Stimulated activated CD4-positive, alpha-beta T cell treated with anti-CD3 and anti-CD28 coated beads, TNF-alpha, amount 100 ng/mL, for 48 hours (primary cell): ENCODE measurements at places on chromosomes 3 and 15.
A peak's percentile ranks its signal among the peaks of the same experiment; 100 is the strongest.

GRCh38 chr3:188829130-188829529, 342.6 kb upstream of the TPRG1 start:
- no peak for DNase-seq

DNA sequence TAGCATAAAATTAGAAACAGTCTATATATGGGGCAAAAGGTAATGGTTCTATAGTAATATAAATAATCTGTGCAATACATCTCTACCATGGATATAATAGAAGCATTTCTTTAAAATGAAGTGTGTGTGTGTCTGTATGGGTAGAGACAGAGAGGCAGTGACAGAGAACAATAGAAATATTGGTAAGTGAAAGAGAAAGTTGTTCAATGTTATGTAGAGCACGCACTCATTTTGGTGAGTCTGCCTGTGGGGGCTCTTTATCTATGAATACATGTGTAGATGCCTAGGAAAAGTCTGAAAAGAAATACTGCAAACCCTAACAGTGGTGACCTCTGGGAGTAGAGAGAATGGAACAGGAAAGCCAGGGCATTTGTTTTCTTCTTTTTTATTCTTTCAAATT, 182.6 kb downstream of the STAC start:
- no peak for DNase-seq

- no peak for DNase-seq
These were observed 325.3 kb downstream of the THSD4 start for GRCh38 chr15:71440489-71441110.

- DNase-seq, result no peak
These were observed 116.7 kb upstream of the PLCL2 start for GRCh38 chr3:16768014-16768413.

DNA sequence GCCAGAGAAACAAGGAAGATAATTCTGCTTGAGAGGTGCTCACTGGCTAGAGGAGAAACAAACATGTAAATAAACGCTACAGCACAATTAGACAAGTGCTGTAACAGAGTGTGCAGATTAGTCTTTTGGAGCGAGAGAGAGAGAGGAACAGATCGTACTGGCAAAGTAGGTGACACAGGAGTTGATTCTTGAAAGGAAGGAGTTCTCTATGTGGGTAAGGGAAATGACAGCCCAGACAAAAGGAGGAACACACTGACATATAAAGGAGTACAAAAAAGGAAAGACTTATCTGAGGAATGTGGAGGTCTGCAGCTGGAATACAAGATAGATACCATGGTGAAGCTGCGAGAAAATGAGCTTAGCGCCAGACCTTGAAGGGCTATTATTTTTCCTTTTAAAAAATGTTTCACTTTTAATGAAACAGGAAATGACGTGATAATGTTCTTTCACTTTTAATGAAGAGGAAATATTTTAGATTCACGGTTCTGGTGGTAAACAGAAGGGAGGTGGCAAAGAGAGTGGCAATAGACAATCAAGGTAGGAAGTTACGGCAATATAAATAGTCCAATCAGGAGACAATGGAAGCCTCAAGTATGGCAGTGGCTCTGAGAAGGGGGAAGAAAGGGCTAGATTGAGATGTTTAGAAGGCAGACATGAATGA, 202.9 kb downstream of the VPS13C start:
- DNase-seq, result no peak

DNA sequence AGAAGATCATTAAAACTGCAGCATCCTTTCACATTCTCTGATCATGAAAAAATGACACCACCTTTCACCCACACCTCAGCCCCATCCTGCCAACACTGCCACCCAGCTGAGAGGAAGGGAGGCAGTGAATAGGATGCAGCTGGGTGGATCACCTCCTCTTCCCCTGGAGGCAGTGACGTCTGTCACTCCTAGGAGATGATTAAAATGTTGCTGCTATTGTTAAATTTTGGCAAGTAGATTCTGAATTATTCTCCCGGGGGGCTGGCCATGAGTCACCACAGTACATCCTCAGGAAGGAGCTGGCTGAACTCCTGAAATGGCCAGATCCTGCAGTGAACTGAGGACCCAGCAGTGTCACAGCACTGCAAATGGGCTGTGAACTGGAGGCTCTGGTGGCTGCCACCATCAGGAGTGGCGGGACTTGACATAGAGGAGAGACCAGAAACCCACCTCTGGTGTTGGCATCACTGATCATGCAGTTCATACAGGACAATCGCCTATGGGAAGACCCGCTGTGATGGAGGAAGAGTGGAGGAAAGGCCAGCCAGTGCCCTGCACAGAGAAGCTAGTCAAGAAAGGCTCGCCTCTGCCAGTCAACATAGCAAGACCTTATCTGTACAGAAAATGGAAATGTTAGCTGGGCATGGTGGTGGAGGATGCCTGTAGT, 199.1 kb downstream of the FAM43A start:
- no peak for DNase-seq

GRCh38 chr3:177358091-177358976, 161.1 kb upstream of the TBL1XR1 start:
- DNase-seq, result peak; percentile 52

- no peak for DNase-seq
These were observed 3.5 kb downstream of the HDC start for GRCh38 chr15:50261981-50262380.

DNA sequence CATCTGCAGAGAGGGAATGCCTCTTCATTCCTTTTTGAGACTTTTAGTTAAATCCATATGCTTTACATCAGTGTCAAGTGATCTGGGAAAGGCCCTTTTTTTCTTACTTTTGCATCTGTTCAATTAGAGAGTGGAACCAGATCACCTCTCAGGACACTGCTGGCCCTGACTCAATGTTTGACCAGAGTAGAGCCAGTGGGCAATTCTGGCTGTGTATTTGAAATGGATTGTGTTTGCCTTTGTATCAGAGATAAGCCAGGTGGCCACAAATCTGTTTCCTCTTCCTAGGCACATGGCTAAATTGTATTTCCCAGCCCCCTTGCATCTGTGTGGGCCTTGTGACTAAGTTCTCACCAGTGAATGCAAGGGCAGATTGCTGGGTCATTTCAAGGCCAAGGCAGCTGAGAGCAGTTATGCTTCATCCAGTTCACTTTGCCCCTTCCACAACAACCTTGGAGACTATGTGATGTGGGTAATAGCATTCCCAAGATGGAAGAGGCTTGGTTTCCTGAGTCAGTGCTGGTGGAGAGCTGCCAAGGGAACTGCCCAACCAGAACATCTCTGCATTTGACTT, 75.6 kb upstream of the CACNA2D3 start:
- no peak for DNase-seq

- DNase-seq, result no peak
These were observed 101.5 kb downstream of the RBMS3 start for GRCh38 chr3:29382409-29382808.

GRCh38 chr3:66208189-66208588, 12.6 kb upstream of the SLC25A26 start:
- DNase-seq, result no peak

DNA sequence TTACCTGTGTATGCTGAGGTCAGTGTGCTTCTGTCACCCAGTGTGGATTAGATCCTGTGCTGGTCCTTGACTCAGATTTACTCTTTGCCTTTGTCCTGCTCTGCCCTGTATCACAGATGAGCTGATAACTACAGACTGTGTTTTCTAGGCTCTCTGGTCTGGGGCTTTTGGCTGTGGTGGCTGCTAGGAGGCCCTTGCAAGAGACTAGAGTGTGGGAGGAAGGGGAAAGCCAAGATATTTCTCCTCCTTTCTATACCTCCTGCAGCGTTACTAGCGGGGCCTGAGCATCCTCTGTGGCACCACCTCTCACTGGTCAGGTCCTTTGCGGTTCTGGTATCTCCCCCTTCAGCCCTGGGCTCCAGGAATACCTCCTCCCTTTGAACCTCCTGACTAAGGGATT, 282.3 kb upstream of the TBC1D5 start:
- DNase-seq, result no peak

GRCh38 chr3:146072061-146072460, 88.9 kb downstream of the PLOD2 start:
- DNase-seq, result no peak

DNA sequence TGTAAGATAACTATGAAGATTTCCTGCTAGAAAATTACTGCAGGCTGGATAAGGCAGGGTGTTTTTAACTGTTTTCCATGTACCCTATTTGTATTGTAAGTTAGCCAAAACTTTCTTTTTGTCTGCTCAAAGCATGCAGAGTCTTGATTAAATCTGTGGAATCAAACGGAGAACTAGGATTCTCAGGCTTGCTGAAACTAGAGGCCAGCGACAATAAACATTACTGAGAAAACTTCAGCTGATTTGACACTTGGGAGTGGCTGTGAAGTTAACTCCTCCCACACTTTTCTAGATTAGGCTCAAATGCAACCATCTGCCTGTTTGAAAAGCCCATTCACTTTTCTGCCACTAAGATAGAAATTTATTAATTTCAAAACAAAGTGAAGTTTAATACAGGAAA, 153.2 kb upstream of the FRMD4B start:
- no peak for DNase-seq

- DNase-seq, result no peak
These were observed 1.2 kb downstream of the SETD2 start for GRCh38 chr3:47162697-47163168.

DNA sequence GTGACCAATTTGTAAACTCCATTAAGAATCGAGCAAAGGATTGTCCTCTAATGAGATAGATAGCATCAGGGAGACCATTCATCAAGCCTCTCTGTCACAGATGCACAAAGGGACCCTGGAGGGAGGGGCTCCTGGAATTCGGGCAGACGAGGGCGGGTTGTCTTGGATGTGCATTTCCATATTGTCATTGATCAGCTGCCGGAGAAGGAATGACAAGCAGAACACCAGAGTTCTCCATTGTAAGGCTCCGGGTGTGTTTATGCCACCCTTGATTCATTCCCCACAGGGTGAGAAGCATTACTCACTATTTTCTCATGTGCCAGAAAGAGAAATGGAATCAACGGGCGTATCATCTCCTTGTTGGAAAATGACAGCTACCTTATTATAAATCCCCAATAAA, 167.5 kb downstream of the EBLN2 start:
- no peak for DNase-seq

DNA sequence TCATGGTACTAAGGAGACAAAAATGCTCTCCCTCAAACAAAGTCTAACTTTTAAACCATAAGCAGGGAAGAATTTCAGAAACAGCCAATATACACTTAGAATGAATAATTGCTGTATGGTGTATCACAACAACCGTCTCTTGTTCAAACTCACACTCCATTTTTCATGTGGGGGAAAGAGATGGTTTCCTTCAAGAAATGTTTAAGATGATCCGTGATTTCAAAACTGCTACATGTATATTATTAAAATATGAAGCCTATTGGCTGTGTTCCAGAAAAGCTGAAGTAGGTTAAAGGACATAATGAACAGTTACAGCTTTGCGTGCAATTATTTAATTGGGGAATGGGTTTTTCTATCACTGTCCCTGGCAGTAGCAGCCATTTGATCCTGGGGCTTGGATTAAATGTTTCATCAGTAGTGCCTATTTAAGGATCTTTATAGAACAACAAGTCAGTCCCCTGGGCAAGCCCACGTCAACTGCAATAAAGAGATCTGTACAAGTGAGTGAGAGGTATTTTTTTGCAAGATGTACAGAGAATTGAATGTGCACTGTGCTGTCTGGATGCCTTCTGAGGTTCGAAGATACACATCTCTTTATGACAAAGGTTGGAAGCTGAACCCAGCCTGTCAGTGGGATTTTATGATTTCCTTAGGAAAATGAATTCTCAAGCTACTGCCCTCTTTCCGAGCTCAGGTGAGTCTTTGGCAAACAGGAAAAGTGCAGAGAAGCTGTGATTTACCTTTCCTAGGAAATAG, 337.2 kb upstream of the RARB start:
- DNase-seq, result no peak

- no peak for DNase-seq
These were observed 2.3 kb upstream of the DNAH1 start for GRCh38 chr3:52313774-52314188.

GRCh38 chr3:190192739-190193138, 72.0 kb upstream of the P3H2 start:
- no peak for DNase-seq

DNA sequence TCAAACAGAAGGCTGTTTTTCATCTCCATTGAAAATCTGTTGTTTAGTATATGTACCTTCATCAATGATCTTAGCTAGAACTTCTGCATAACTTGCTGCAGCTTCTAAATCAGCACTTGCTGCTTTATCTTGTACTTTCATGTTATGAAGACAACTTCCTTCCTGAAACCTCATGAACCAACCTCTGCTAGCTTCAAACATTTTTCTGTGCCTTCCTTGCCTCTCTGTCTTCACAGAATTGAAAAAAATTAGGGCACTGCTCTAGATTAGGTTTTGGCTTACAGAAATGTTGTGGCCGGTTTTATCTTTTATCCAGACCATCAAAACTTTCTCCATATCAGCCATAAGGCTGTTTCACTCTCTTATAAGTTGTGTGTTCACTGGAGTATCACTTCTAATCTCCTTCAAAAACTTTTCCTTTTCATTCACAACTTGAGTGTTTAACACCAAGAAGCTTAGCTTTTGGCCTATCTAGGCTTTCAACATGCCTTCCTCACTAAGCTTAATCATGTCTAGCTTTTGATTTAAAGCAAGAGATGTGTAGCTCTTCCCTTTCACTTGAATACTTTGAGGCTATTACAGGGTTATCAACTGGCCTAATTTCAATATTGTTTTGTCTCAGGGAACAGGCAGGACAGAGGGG, 78.6 kb downstream of the IGSF11 start:
- no peak for DNase-seq

- no peak for DNase-seq
These were observed 59.5 kb upstream of the TNFSF10 start for GRCh38 chr3:172582712-172583111.

DNA sequence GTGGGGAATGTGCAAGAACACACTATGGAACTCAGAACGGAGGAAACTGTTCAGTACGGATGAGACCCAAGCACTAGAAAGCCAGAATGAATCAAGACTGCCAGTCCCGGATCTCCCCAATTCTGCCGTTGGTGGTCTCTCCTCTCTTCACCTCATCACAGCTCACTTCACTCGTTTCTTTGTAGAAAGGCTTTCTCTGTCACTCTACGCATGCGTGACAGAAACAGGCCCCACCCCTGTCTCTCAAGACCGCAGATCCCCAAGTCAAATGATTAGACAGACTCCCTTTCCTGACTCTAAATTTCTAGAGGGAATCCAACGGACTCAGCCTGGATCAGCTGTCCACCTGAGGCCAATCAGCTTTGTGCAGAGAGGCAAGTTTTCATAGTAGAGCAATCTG, 505.7 kb upstream of the ADAMTS9 start:
- DNase-seq, result no peak

- no peak for DNase-seq
These were observed 3.6 kb upstream of the DENND4A start for GRCh38 chr15:65795663-65796216.

- no peak for DNase-seq
These were observed 97.5 kb downstream of the CHDH start for GRCh38 chr3:53748512-53749271.

GRCh38 chr15:90691369-90691768, 25.8 kb upstream of the BLM start:
- DNase-seq, result no peak

- DNase-seq, result no peak
These were observed 273.3 kb upstream of the TGFBR2 start for GRCh38 chr3:30333143-30333542.

DNA sequence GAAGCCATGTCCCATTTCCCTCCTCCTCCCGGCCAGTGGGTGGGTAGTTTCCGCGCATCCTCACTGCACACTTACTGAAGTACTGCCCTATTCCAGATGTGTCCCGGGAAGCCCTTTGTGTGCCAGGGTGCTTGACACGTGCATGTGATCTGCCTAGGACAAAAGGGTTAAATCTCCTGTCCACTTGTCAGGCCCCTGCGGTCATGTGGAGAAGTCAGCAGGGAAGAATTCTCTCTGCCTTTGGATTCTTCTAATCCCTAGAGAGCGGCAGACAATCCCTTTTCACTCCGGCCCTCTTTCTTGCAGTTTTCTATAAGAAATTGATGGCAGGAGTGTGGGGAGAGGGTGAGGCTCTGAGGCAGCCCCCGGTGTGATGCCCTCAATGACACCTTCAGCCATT, 19.8 kb downstream of the ST8SIA2 start:
- no peak for DNase-seq
